ENCODE measurements at places on chromosomes 1 and 21. TPM values are rescaled to one million over a fixed set of nuclear protein-coding genes. Genes with fewer than 3 reads are reported as not detected.

GRCh38 chr1:41724248-41724647 is 194.5 kb downstream of the HIVEP3 start:
- no peak for DNase-seq

KIF2C gene
- total RNA-seq: 0.73 TPM

PLD5 gene
- not detected for total RNA-seq

PIGK gene
- 14.2 TPM for total RNA-seq

PFKFB2 gene
- total RNA-seq: 4.1 TPM

DNA sequence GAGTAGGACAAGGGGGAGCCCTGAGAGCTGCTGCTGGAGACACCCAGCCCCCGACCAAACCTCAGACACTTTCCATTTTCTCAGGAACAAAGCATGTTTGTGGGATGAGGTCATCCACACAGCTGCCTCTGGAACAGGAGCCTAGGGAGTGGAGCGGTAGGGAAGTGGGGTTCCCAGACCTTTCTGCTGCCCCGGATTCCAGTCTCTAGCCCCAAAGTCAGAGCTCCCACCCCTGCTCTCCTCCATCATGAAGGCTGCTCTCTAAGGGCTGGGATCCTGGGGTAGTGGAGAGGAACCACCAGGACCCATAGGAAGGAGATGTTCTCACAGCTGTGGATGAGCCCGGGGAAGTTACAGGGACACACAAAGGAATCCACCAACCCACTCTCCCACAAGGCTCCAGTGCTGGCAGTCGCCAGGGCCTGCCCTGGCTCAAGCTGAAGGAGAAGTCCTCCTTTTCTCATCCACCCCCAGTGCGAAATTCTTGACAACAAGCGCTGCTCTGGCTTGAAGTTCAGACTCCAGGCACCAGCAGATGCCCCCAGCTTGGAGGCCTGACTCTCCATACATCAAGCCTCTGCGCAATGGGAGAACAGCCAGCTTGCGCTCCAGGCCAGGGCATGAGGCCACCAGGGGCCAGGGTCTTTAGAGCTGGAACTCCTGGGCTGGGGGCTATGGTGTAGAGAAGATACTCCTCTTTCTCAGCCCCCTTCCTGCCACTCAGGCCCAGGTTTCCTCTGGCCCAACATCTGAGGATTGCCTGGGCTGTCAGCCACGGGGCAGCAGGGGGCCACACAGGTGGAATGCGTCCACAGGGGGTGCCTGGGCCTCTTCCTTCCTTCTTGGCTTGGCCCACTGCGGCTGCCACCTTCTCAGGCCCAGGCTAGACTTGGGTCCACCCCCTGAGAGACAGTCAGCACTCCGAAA is 4.5 kb downstream of the FHL3 start:
- DNase-seq: no peak

DNA sequence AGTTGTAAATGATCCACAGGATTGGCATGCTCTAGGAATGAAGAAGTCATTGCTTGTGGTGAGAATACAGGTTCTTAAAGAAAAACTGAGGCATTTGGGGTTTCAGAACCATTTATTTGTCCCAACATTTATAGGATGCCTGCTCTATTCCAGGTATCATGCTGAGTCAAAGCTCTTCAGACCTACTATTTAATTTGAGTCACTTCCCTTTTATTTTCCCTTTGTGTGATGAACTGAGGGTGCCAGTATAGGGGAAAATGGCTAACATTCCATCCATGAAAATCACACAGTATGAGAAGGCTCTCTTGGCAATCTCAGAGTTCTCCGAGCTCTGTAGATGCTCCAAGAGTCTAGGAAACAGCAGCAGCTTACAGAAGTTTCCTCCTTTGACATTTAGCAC is 110.4 kb downstream of the RNF220 start:
- DNase-seq: no peak

- no peak for DNase-seq
Measured at GRCh38 chr1:89884718-89885596, 64.1 kb downstream of the LRRC8D start.

DMRTA2 gene
- total RNA-seq: not detected

GRCh38 chr21:27024301-27024700 is 57.4 kb upstream of the ADAMTS5 start:
- no peak for DNase-seq

LYPLA2 gene
- 32.5 TPM for total RNA-seq

TTC24 gene
- not detected for total RNA-seq

DNA sequence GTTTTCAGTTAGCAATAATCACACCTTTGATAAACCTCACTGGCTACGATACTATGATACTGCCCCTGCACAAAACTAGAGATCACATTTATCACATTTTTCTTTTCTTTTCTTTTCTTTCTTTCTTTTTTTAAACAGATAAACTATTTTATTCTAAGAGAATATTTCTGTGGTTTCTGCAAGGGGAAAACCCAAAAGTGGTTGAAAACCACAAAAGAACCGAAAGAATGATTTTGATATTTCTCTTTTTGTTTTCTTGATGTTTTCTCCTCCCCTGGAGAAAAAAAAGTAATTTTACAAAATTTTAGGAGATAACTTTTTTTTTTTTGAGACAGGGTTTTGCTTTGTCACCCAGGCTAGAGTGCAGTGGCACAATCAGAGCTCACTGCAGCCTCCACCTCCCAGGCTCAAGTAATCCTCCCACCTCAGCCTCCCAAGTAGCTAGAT is 18.4 kb upstream of the FRRS1 start:
- DNase-seq: no peak

- DNase-seq: peak; percentile 40
Measured at GRCh38 chr1:24870551-24871195, 59.4 kb downstream of the RUNX3 start.

- no peak for DNase-seq
Measured at GRCh38 chr1:42952303-42953001, 6.2 kb downstream of the SLC2A1 start.

- DNase-seq: no peak
Measured at GRCh38 chr1:115929881-115930280, 46.4 kb upstream of the SLC22A15 start.

DNA sequence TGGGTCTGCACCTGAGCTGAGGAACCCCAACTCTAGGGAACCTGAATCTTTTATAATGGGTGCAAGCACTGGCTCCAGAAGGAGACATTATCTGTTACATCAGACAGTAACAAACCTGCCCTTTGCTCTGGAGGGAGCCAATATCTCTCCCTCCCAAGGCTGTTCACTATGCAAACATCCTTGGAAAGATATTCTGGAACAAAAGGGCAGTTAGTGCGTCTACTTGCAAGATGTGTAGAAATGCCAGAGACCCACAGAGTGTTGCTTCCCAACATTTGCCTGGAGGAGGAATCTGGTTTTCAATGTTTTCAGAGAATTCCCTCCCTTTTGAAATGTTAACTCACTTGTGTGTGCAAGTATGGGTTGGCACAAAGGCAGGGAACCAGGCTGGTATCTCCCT is 31.9 kb downstream of the UMODL1 start:
- DNase-seq: no peak

DNA sequence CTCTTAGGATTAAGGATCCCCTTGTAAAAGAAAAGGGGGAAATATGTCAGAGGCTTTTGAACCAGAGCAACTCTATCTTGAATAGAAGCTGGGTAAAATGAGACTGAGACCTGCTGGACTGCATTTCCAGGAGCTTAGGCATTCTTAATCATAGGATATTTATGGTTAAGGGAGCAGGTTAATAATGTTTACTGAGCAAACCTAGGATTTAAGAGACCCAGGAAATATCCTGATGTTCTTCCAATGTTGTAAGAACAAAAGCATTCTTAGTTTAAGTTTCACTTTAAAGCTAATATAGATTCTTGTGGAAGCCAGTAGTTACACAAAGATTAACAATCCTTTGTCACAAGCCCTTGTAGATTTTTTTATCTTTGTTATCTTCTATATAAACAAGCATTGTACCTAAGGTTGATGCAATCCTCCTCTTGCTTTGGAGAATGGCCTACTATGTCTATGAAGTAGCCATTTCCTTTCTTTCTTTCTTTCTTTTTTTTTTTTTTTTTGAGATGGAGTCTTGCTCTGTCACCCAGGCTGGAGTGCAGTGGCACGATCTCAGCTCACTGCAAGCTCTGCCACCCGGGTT is 570.2 kb upstream of the BEND5 start:
- no peak for DNase-seq

- DNase-seq: no peak
Measured at GRCh38 chr1:107132780-107133179, 8.1 kb upstream of the NTNG1 start.

C1orf141 gene
- total RNA-seq: not detected

DNA sequence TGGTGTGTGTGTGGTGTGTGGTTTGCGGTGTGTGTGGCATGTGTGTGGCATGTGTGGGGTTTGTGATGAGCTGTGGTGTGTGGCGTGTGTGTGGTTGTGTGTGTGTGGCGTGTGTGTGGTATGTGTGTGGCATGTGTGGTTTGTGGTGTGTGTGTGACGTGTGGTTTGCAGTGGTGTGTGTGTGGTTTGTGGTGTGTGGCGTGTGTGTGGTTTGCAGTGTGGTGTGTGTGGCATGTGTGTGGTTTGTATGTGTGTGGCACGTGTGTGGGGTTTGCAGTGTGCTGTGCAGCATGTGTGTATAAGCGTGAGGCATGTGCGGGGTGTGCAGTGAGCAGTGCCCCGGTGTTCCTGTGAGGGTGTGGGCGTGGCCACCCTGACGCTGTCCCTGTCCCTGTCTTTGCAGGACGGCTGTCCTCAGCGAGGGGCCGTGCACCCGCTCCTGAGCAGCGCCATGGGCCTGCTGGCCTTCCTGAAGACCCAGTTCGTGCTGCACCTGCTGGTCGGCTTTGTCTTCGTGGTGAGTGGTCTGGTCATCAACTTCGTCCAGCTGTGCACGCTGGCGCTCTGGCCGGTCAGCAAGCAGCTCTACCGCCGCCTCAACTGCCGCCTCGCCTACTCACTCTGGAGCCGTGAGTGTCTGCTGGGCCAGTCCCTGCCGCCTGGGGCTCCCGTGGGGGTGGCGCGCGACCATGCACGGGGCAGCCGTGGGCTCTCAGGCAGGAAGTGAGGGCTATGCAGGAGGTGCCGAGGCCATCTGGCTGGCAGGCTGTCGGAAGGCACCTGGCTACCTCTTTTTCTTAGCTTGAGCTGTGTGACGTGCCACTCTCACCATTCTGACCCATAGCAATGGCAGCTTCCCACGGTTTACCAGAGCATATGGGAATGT is 52.6 kb upstream of the TRAPPC10 start:
- DNase-seq: no peak

GRCh38 chr1:156559086-156559796 is 13.1 kb downstream of the IQGAP3 start:
- DNase-seq: no peak

GRCh38 chr1:94619731-94620130 is 78.2 kb upstream of the F3 start:
- DNase-seq: no peak

DNA sequence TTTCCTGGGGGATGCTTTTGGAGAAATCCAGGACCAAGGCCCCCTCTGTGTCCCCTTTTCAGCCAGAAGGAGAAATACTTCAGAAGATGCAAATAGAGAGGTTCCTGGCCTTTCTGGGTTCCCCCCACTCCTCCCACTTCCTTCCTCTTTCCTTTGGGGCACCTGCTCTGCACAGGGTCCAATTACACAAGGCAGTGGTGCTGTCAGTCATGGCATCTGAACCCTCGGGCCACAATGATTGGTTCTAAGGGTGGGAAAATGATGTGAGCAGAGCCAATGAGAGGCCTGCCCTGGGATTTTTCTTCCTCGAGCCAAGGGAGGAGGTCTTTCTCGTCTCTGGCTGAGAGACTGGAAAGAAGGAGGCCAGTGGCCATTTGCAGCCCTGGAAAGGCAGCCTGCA is 282.2 kb downstream of the NPHP4 start:
- DNase-seq: no peak

DNA sequence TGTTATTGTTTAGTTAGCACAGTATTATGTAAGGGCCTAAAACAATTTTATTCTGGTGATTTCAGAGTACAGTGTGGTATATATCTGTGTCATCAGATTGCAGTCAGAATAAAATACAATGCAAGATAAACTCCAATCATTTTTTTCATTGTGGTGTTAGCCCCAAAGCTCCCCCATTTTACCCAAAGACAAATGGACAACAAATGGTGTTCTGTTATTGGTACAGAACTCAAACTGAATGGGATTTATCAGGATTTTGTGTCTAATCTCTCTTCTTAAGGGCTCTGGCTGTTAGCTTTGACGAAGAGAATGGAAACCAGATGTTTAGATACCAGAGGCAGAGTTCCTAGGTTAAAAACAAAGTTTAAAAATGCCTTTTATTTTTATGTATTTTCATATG is 163.1 kb upstream of the USP25 start:
- DNase-seq: no peak

DNA sequence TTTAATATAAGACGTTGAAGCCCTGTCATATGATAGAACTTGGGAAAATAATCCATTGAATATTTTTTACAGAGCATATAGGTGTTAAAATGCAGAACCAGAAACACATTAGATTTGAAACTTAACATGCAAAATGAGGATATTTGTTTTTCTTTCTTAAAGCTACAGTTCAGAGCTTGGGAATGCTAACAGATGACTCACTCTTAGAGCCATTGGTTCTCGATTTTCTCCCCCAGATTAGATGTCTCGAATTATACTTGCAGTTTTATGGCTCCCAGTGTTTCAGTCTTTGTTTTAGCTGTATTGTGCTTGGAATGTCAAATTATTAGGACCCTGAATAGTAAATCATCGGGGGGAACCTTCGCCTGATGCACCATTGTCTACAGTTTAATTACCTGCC is 575.7 kb upstream of the ZP4 start:
- no peak for DNase-seq

LCE1C gene
- total RNA-seq: not detected

- DNase-seq: no peak
Measured at GRCh38 chr1:34911465-34911864, 18.0 kb downstream of the DLGAP3 start.

SPRR5 gene
- total RNA-seq: not detected

- DNase-seq: no peak
Measured at GRCh38 chr1:157551694-157552693, at the start of gene FCRL5. FCRL5 (minus strand) TSS chr1:157552515; CDS start chr1:157552362, 153 bp downstream.
